ENCODE measurements at places on chromosomes 4 and X.

GRCh38 chr4:147582386-147583060 lies 34.7 kb upstream of the TMEM184C start:
- DNase-seq, result no peak

- DNase-seq, result no peak
These were observed 114.6 kb downstream of the UBE2K start for GRCh38 chr4:39812500-39812899.

DNA sequence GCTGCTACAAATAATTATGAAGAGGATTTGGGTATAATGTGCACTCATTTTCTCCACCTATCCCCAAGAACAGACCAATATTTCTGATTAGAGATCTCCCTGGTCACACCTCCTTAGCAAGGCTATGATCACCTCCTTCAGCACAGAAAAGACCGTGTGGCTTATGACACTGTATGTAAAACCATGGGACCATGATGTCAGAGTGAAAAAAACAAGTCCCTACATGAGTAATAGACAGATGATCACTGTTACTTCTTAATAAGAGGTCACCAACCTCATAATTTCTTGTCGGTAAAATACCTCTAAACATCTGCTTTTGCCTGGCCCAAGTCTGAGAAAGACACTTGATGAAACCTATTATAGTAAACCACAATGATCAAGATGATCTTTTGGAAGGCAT lies 330.6 kb upstream of the F9 start:
- no peak for DNase-seq

- DNase-seq, result no peak
These were observed 98.0 kb upstream of the SORBS2 start for GRCh38 chr4:185909972-185910371.

- DNase-seq, result no peak
These were observed 392.2 kb upstream of the ZFP42 start for GRCh38 chr4:187603093-187604025.

DNA sequence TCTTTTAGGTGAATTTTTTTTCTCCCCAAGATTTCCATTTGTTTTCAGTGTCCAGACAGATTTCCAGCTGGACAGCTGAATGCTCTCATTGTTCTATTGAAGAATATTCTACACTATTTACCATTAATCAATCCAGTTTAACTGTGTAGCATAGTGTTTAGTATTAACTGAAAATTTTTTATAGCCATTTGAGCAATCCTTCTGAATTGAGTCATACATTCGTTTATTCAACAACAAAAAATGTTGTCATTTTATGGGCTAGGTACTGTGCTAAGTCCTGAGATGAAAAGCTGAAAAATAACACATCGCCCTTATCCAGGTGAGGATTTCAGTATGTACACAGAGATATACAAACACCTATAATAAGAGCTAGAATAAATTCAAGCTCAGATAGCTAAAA lies 223.3 kb downstream of the COL25A1 start:
- DNase-seq, result no peak

GRCh38 chr4:145644699-145645098 lies 25.5 kb downstream of the MMAA start:
- no peak for DNase-seq

DNA sequence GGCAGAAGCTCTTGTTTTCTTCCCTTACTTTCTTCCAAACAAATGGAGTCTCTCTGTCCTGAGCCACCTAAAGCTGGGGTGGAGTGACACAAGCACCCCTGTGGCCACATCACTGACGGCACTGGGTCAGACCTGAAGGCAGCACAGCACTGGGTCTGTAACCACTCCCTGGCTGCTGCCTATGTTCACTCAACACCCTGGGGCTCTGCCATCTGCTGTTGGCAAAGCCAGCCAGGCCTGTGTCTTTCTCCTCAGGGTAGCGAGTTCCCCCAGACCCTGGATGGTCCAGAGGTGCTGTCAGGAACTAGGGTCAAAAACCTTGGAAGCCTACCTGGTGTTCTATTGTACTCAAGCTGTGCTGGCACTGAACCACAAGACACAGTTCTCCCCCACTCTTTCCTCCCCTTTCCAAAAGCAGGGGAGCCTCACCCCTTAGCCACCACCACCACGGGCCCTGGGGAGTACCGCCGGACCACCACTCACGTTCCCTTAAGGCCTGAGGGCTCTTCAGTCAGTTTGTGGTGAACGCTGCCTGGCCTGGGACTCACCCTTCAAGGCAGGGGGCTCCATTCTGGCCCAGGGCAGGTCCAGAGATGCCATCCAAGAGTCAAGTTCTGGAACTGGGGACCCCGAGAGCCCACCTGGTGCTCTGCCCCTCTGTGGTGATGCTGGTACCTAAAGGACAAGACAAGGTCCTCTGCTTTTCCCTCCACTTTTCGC lies 31.5 kb downstream of the TMEM271 start:
- no peak for DNase-seq

All from activated CD8-positive, alpha-beta memory T cell treated with anti-CD3 and anti-CD28 coated beads, Interleukin-2, amount 50 U/mL, for 4 hours (primary cell).